Fibroblast of lung (primary cell): ENCODE measurements at places on chromosomes 12 and 14.
A peak's percentile ranks its signal among the peaks of the same experiment; 100 is the strongest.

DNA sequence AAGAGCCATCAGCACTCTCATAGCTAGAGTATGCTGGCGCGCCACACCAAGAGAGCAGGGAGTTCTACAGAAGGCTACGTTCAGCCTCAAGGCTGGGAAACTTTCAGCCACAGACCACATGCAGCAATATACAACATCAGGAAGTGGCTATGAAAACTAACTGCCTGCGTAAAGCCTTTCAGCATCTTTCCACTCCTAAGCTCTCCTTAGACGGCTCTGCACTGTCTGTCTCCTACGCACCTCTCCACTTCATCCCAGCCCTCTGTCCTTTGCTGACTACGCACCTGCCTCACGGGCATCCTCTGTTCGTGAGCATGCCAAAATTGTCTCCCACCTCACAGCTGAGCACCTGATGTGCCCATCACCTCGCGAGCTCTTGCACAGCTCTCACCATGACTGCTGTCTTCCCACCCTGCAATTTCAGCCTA, 9.7 kb downstream of the MPHOSPH9 start:
- DNase-seq: no peak

GRCh38 chr14:21822109-21822508, 148.5 kb upstream of the OR4E1 start:
- no peak for DNase-seq

GRCh38 chr14:53655080-53655785, 301.4 kb downstream of the BMP4 start:
- DNase-seq: no peak

DNA sequence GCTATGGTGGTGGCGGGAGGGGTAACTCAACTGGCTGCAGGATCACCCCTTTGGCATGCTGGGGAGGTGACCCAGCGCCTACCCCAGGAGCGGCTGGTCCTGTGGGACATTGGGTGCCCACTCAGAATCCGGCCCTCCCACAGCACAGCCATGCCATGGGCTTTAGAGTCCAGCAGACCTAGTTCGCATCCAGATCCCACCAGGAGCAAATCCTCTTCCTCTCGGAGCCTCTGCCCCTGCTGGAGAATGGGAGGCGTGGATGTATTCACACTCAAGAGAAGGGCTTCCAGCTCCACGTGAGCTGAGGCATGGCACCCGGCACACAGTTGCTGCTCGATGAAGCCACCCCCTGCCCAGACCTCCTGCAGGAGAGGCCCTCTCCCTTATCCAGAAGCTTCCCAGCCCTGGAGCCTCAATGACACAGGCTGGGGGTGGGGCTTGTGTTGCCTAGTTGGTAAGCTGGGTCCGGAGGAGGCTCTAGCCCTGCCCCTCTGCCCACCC, 17.7 kb downstream of the FAM222A start:
- DNase-seq: no peak

GRCh38 chr14:55458800-55459515, 18.5 kb upstream of the TBPL2 start:
- DNase-seq: peak; percentile 68

GRCh38 chr12:95674163-95674562, 116.4 kb downstream of the NTN4 start:
- no peak for DNase-seq

- DNase-seq: no peak
These were observed 45.0 kb downstream of the FAM186A start for GRCh38 chr12:50351120-50352043.

DNA sequence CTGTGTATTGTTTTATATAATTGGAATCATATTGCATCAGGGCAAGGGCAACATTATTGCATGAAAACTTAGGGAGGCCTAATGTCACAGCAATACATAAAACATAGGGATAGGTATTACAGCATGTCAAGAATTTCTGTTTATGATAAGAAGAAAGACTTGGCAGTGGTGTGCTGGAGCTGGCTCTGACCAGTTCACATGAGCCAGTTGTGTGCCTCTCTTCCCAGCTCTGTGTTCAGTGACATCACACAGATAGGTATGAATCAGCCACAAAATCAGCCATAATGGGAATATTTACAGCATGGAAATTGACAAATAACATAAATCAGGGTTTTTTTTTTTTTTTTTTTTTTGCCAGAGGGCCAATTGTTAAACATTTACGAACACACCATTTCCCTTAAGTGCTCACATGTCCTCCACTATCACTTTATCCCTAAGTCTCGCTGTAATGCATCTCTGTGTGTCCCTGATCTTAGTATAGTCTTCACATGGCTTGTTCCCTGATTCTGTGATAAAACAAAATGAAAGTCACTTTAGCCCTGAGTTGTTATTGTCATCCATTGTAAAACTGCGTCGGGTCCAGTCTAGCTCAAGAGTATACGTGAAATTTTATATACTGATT, 31.9 kb upstream of the ACSM4 start:
- DNase-seq: no peak

DNA sequence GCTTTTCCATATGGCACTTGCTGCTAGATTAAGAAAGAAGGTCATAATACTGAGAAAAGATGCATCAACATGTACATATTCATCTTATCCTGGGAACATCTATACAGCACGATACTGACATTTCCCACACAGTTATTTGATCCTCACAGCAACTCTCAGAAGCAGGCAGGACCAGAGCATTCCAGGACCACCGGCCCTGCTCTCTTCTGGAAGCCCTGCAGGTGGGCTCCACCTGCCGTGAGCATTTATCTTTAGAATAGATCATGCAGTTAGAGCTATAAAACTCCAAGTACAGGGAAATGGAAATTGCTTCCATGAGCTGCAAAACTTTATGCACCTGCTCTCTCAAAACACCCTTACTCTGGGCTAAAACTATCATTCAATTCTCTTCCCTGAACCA, 5.5 kb upstream of the BDKRB1 start:
- DNase-seq: no peak

- no peak for DNase-seq
These were observed 35.5 kb downstream of the SLC5A8 start for GRCh38 chr12:101174541-101174940.

GRCh38 chr14:66248256-66248655, 237.9 kb upstream of the CCDC196 start:
- DNase-seq: no peak

DNA sequence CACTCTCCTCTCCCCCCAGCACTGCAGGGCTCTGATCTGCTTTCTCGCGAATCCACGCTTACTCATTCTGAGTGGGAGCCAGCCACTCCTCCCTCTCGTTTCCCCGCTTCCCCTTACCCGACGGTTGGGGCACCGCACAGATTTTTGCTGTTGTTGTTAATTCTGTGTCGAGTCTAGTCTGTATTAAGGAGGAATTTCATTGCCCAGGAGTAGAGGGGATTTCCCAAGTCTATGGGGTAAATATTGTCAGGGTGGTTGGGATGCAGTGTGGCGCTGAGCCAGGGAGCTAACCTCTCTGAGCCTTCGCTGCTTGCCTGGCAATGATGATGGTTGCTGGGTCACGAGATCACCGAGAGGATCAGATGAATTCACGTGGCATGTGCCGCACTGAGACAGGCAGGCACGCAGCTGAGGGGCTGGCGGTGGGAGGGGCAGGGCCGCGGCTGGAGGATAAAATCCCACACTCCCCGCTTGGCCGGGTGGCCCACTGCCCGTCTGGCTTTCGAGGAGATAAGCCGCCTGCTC, 18.5 kb downstream of the NCOR2 start:
- peak; percentile 48 for DNase-seq

- peak; percentile 89 for DNase-seq
These were observed 87.8 kb downstream of the RIC8B start for GRCh38 chr12:106861984-106862916.

- DNase-seq: peak; percentile 12
These were observed 106.0 kb upstream of the TMTC1 start for GRCh38 chr12:29889737-29890136.

- peak; percentile 96 for DNase-seq
These were observed 187.9 kb downstream of the EPS8 start for GRCh38 chr12:15601210-15601800.

- DNase-seq: no peak
These were observed 49.5 kb upstream of the KTN1 start for GRCh38 chr14:55530464-55530863.

- no peak for DNase-seq
These were observed 5.0 kb upstream of the NUBPL start for GRCh38 chr14:31556191-31556590.

DNA sequence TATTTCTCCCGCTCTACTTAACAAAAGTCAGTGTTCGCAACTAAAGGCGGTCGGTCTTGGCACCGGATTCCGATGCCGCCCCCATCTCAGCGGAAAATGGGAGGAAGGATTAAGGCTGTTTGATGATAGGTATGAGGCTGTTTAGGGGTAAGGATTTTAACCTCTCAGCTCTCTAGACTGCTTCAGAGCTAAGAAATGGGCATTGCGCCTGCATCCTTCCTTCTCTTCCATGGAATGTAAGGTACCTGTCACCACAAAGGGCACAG, 1.4 kb downstream of the COCH start:
- no peak for DNase-seq

- peak; percentile 94 for DNase-seq
These were observed 81.8 kb downstream of the SLC38A1 start for GRCh38 chr12:46187023-46187422.

DNA sequence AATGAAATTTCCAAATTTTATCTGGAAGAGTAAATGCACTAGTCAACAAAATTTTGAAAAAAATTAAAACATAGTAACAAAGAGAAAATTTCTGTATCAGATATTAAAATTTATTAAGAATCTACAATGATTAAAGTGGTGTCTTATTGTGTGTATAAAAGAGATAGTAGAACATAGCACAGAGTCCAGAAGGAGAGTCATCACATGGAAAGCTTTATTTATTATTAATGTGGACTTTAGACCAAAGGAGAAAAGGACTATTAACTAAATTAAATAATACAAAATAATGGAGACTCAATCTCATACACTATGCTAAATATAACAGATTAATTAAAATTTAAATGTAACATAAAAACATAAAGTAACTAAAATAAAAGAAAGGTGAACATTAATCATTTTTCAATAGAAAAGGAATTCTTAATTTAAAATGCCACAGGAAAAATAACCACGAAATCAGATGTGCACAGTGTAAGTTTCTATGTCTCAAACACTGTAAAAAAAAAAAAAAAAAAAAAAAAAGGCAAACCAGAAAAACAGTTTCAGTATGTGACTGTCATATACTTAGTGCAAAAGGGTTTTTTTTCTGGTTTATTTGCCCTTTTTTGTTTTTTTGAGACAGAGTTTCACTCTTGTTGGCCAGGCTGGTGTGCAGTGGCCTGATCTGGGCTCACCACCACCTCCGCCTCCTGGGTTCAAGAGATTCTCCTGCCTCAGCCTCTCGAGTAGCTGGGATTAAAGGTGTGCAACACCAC, 95.4 kb downstream of the MYF5 start:
- DNase-seq: no peak

DNA sequence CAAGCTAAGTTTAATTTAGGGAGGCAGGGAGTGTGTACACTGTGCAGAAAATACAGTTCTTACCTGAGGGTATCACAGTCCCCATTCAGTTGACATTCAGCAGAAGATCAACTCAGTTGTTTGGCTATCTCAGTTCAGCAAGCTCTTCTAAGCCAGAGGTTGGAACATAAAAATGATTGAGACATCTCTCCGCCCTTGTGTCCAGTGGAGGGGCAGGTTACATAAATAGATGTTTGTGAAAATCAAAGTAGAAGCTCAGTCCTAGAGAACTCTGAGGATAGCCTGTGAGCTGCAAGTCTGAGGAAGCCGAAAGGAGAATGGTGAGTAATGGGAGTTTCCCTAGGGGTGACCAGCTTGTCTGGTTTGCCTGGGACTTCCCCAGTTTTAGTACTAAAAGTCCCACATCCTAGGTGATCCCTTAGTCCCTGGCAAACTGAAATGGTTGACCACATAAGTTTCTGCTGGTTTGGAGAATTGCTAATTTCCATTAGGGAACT, 251.4 kb upstream of the ATP2B1 start:
- no peak for DNase-seq

DNA sequence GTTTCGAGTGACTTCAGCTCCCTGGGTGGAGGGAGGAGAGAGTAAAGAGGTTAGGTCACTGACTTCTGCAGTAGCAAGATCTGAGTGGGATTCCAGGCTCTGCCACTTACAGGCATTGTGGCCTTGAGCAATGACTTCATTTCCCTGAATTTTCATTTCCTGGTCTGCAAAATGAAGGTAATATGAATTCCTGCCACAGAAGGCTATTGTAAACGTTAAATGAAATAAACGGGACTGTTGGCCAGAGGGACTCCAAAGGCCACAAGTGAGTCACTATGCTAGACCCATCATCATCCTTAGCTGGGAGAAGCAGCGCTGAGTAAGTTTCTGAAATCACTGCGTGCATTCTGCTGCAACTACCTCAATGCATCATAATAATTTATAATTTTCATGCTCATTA, 807.8 kb downstream of the AACS start:
- DNase-seq: peak; percentile 77

- no peak for DNase-seq
These were observed 71.1 kb downstream of the USP15 start for GRCh38 chr12:62331306-62331705.

- no peak for DNase-seq
These were observed 84.1 kb upstream of the TMTC1 start for GRCh38 chr12:29867823-29868222.

GRCh38 chr12:91328451-91328850, 145.8 kb upstream of the DCN start:
- DNase-seq: no peak

DNA sequence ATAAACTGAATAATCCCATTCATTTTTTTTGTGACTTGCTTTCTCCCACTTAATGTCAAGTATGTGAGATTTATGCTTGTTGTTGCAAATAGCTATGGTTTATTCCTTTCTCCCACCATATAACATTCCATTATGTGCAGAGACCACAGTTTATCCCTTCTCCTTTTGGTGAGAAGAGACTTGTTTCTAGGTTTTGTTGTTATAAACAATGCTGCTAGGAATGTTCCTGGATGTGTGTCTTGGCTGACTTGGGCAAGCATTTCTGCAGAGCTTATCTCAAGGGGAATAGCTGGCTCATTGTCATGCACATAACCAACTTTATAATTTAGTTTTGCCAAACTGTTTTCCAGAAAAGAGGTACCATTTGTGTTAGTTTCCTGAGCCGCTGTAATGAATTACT, 47.6 kb upstream of the PPP1CC start:
- peak; percentile 43 for DNase-seq

GRCh38 chr14:75044322-75044721, 6.9 kb downstream of the MLH3 start:
- peak; percentile 73 for DNase-seq

GRCh38 chr12:113221997-113222729, 899 bp downstream of the TPCN1 start:
- DNase-seq: no peak

GRCh38 chr12:66693901-66694513, 15.1 kb upstream of the GRIP1 start:
- peak; percentile 64 for DNase-seq

DNA sequence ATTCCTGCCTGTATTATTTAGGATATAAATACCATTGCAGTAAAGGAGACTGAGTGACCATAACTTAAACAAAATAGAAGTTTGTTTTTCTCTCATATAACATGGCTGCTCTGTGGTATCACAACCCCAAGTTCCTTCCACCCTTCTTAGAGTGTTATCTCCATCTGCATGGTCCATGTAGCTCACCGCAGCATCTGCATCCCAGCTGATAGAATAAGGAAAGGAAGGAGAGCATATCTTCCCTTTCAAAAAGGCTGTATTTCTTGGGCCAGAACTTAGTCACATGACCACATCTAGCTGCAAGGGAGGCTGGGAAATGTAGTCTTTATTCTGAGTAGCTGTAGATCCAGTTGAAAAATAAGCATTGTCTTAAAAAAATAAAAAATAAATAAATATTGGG, 184.8 kb upstream of the NUDT4 start:
- DNase-seq: no peak

- DNase-seq: peak; percentile 55
These were observed 176.1 kb downstream of the FUT8 start for GRCh38 chr14:65588426-65589140.
